ENCODE measurements at places on chromosomes 6 and 20. TPM values are rescaled to one million over a fixed set of nuclear protein-coding genes. Genes with fewer than 3 reads are reported as not detected.

The TNXB gene
- 1.8 TPM for total RNA-seq

The MUC22 gene
- total RNA-seq, result 0.05 TPM

The RSPO3 gene
- 4.5 TPM for total RNA-seq

The TMEM200A gene
- total RNA-seq, result 14.9 TPM

The TMEM14A gene
- 26.1 TPM for total RNA-seq

The MCHR2 gene
- not detected for total RNA-seq

The RING1 gene
- total RNA-seq, result 31.1 TPM

The ANKRD66 gene
- total RNA-seq, result not detected

The UBD gene
- 13.2 TPM for total RNA-seq

The CST3 gene
- total RNA-seq, result 355 TPM

The FAM209B gene
- 0.60 TPM for total RNA-seq

The RBBP8NL gene
- 0.14 TPM for total RNA-seq

The RAET1E gene
- not detected for total RNA-seq

All from astrocyte (in vitro differentiated cells and primary cell).